ENCODE measurements at places on chromosomes 1 and 21. TPM values are rescaled to one million over a fixed set of nuclear protein-coding genes. Genes with fewer than 3 reads are reported as not detected.

- no peak for DNase-seq
Observed at GRCh38 chr1:99228153-99228552, 36.1 kb upstream of the PLPPR4 start.

DNA sequence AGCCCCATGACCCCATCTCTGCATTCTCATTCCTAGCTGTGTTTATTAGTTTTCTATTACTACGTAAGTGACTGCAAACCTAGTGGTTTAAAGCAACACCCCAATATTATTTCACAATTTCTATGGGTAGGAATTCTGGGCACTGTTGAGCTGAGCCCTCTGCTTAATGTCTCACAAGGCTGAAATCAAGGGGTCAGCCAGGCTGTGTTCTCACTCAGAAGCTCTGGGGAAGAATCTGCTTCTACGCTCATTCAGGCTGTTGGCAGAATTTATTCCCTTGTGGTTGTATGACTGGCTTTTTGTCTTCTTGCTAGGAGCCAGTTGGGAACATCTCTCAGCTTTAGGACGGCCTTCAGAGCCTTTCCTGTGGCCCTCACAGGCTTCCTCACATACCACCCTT lies 181.0 kb downstream of the GIPC2 start:
- DNase-seq, result no peak

DNA sequence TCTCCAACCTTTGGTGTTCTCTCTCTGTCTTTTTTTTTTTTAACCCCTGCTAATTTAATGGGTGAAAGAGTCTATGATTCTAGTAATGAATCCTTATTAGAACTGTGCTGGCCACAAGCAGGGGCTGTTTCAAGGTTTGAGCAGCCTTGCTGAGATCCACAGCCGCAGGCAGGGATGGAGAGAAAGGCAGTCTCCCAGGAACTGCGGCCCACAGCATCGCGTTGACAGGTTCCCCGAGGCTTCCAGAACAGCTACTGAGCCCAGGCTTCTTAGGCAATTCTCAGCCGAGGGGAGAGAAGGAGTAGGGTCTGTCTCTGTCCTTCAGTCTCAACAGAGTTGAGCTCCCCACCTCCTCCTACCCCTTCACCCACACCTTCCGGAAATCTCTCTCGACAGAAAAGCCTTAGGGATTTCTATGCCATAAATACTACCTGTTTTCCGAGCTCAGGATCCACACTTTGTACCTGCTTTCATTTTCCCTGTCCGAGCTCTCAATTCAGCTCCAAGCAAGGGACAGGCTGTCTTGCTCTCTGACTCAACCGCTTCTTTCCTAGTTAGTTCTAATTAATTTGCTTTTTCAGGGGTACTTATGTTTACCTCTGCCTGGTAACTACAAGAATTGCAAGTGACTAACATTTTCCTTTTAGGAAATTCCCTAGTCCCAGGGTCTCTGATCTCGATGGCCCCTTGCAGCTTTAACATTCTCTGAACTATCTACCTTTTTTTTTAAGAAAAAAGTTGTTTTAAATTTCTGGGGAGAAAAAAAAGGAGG lies 6.7 kb upstream of the CASZ1 start:
- peak; percentile 53 for DNase-seq

The OPRD1 gene
- 0.17 TPM for total RNA-seq

GRCh38 chr1:93652323-93652949 lies 29.2 kb downstream of the BCAR3 start:
- DNase-seq, result no peak

- no peak for DNase-seq
Observed at GRCh38 chr1:56658254-56658653, 13.1 kb downstream of the PRKAA2 start.

The ARHGEF19 gene
- 3.0 TPM for total RNA-seq

The KAZN gene
- 17.6 TPM for total RNA-seq

- no peak for DNase-seq
Observed at GRCh38 chr1:27503844-27504587, 14.0 kb upstream of the WASF2 start.

The ICOSLG gene
- total RNA-seq, result 1.3 TPM

DNA sequence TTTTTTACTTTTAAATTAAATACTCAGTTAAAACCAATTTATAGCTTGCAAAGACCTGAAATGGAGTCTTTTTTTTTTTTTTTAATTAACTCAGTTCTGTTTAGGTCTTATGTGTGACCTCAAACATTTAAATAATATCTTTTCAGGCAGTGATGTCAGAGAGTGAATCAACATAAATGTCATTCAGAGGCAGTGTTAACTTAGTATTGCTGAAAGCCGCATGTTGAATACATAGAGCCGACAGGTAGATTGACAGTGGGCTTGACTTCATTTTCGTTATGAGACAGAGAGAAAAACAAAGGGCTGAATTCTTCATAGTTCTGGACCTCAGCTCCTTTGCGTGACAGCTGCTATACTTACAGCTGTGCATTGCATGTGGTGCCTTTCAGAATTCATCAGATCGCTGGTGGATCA lies 51.5 kb downstream of the PRDM2 start:
- no peak for DNase-seq

- DNase-seq, result peak; percentile 78
Observed at GRCh38 chr1:115299266-115299665, 38.8 kb downstream of the NGF start.

GRCh38 chr1:38129473-38129872 lies 82.9 kb upstream of the POU3F1 start:
- DNase-seq, result no peak

The TRAF3IP3 gene
- not detected for total RNA-seq

The BGLAP gene
- total RNA-seq, result 0.59 TPM

The ETS2 gene
- total RNA-seq, result 60.3 TPM

DNA sequence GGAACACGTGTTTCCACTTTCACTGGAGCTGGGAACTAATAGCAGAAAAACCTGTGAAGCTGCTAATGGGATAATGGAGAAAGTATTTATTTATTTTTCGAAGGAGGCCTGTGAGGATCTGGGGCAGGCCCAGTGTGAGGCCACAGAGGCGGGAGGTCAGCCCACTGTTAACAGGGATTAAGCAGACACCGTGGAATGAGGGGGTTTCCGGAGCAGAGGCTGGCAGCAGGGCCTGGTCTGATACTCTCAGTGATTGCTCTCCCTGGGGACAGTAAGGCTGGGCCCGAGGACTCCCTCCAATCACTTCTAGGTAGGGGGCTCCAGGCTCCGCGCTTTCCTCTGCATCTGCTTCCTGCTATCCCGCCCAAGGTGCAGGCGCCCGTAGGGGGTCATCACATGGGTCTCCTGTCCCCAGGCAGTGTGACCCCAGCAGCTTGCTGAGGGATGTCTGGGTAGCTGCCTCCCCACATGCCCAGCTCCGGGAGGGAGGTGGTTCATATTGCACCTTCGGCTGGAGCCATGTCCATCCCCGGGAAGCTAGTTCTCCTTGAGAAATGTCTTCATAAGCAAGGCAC lies 28.8 kb upstream of the CDCA8 start:
- DNase-seq, result no peak

The DENND4B gene
- 12.3 TPM for total RNA-seq

DNA sequence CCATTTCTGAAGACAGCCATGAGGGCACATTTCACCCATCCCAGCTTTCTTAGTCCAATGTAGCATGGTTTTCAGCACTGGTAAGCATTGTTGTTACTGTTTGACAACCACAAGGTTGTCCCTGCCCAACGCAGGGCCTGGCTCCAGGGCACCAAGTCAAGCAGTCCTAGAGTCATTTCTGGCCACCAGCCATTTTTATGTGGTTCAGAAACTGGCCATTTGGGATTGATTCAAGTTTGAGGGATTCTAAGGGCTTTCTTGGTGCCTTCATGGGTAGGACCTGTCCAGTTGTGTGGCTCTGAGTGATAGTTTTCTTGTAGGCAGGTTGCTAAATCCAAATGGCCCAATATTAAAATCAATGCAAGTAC lies 535.4 kb upstream of the USP24 start:
- no peak for DNase-seq

DNA sequence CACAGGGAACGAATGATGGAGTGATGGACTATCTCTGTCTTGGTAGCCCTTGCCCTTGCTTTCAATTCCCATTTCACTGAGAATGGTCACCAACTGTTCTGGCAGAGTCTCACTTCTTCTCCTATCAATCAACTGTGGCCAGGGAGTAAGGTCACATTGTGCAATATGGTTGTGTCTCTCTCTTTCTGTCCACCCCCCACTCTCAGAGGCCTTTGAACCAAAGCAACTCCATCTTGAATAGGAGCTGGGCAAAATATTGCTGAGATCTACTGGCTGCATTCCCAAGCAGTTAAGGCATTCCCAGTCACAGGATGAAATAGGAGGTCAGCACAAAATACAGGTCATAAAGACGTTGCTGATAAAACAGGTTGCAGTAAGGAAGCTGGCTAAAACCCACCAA lies 36.7 kb downstream of the NTMT2 start:
- no peak for DNase-seq

- DNase-seq, result no peak
Observed at GRCh38 chr21:44304011-44304616, 4.3 kb downstream of the PFKL start.

- DNase-seq, result no peak
Observed at GRCh38 chr1:1419363-1419812, 1.7 kb downstream of the ANKRD65 start.

DNA sequence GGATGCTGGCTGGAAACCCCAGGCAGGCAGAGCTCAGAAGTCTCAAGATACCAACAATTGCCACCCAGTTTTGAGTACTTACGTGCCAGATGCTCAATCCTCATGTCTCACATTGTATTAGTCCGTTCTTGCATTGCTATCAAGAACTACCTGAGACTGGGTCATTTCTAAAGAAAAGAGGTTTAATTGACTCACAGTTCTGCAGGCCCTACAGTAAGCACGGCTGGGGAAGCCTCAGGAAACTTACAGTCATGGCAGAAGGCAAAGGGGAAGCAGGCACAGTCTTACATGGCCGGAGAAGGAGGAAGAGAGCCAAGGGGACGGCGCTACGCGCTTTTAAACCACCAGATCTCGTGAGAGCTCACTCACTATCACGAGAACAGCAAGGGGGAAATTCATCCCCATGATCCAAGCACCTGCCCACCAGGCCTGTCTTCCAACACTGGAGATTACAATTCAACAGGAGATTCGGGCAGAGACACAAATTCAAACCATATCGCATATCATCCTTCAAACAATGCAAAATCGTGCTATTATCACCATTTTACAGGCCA lies 58.0 kb downstream of the KAZN start:
- DNase-seq, result no peak

The CRB1 gene
- total RNA-seq, result not detected

The OR2T33 gene
- not detected for total RNA-seq

The SLC41A1 gene
- total RNA-seq, result 46.1 TPM

DNA sequence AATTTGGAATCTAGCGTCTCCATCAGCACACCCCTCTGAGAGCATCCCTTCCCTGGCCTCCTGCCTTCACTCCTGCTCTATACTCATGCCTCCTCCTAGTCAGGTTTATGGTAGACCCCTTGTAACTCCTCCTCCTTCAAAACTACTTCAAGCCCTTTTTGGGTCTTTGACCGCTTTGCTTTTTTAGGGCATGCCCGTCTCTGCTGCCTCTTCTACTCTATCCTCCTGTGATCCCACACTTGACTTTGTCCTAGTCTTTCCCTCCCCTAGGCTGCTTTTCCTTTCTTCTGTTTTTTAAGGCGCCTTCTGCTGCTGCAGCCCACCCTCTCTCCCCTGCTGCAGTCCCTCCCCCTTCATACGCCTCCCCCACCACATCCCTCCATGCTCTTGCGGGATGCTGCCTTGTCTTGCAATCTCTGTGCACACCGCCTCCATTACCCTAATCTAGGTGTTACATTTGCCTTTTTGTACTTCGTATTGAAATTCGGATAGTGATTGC lies 1.5 kb downstream of the SNX27 start:
- no peak for DNase-seq

- DNase-seq, result peak; percentile 97
Observed at GRCh38 chr1:39142401-39143060, 62.0 kb upstream of the MACF1 start.

The AGT gene
- not detected for total RNA-seq

The DNASE2B gene
- not detected for total RNA-seq

- DNase-seq, result peak; percentile 91
Observed at GRCh38 chr1:223652436-223652941, 13.0 kb downstream of the CAPN8 start.

DNA sequence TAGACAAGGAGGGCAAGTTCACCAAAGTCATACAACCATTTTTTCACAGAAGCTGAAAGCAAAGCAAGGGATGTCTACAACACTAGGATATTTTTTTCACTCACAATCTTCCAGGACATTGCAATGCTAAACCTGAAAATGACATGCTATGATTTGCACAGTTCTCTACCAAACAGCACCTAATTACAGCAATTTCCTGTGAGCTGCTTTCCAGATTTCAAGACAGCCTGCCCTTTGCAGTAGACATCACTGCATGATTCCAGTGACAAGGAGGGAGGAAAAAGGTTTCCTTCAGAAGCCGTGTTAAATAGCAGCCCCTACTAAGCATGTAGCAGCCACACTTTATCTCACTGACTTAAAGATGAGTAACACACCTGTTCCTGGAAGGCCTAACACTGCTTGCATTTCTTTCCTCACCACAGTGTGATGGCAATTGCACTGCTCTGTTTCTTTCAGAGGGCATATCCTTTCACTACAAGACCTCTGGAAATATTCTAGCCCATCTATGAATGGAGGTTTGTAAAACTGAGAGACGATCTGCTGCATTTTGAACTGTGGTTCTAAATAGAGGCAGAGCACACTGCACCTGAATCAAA lies 97.1 kb downstream of the DUSP10 start:
- DNase-seq, result no peak

DNA sequence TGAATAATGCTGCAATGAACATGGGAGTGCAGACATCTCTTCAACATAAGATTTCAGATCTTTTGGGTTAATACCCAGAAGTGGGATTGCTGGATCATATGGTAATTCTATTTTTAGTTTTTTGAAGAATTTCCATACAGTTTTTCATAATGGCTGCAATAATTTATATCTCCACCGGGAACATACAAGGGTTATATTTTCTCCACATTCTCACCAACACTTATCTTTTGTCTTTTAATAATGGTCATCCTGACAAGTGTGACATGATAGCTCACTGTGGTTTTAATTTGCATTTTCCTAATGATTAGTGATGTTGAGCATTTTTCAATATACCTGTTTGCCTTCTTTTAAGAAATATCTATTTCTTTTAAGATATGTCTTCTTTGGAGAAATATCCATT lies 44.5 kb upstream of the WARS2 start:
- DNase-seq, result no peak

The CYP4A11 gene
- not detected for total RNA-seq

All from mammary epithelial cell (primary cell).